ENCODE measurements at places on chromosomes 4 and X.

GRCh38 chr4:158513256-158513655 lies 8.4 kb upstream of the RXFP1 start:
- no peak for DNase-seq

- no peak for DNase-seq
These were observed 20.9 kb upstream of the PLAC1 start for GRCh38 chrX:134679221-134679620.

- peak; percentile 1 for DNase-seq
These were observed 175.8 kb upstream of the TECRL start for GRCh38 chr4:64584981-64585557.

GRCh38 chr4:110924761-110925160 lies 301.9 kb upstream of the PITX2 start:
- no peak for DNase-seq

DNA sequence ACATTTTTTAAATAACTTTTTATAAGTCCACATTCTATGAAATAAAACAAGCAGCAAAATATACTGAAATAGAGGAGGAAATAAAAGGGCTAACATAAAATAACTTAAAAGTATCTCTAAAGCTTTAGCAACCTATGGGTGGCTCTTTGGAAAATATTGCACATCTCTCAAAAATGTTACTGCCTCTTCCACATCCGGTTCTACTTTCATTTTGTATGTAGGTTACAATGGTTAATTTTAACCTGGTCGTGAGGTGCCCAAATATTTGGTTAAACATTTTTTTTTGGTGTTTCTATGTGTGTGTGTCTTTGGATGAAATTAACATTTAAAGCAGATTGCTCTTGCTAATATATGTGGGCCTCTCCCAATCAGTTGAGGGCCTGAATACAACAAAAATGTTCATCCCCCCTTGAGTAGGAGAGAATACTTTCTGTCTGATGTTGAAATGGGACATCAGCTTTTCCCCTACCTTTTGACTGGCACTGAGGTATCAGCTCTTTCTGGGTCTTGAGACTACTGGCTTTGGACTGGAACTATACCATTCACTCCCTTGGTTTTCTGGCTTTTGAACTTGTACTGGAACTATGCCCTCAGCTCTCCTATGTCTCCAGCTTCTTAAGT lies 353.0 kb downstream of the ADAM29 start:
- DNase-seq = no peak

DNA sequence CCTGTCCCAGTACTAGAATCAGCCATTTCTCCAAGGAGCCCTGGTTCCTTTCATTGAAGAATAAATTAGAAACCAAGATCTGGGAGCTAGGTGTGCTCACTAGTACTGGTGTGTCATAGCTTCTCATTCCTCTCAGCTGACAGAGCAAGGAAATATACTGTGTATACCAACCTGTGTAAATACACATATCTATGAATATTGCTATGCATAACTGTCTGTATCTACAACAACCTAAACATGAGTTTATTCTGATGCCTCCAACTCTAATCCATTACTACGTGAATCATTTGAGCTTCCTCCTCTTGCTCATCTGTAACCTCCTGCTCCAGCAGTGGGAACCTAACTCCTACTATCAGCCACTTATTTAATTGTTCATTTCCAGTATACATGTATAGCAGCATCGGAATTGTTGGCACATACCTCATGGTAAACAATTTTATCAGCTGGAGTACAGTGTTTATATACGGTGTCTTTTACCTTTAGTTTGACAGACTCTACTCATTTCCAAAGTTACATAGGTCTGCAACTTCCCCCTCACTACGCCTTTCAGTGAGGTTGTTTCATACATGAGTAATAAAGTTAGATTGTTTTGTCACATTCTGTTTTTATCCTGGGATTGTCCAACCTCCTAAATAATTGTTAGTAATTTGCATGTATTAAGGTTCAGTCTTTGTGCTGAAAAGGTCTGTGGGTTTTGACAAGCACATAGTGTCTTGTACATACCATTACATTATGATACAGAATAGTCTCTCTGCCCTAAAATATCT lies 7.1 kb upstream of the SCRG1 start:
- DNase-seq = no peak

DNA sequence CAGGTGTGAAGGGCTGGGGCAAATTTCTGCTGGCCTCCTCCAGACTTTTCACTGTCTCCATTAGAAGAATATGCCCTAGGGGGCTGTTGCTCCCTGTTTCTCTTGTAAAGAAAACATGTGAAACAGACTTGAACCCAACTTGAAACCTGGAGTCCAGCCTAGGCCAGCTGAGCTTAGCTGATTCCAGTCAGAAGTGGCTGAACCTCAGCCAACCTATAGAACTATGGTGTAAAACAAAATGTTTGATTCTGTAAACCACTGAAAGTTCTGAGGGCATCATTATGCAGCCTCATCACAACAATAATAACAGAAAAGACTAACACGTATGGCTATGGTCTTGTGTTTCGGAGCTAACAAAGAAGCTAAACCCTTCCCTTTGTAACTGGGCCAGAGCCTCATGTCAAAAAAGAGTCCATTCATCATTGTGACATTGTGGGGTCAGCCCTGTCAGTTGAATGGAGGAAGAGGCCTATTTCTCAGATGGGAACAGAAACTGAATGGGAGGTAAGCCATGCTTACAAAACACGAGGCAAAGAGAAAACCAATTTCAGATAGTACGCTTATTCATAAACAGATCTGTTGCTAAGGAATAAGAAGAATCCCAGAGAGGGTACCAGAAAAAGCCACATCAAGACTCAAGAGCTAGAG lies 34.1 kb downstream of the SETD7 start:
- DNase-seq = no peak

- no peak for DNase-seq
These were observed 71.7 kb downstream of the APBB2 start for GRCh38 chr4:41142376-41143310.

- no peak for DNase-seq
These were observed 7.2 kb upstream of the FHIP1A start for GRCh38 chr4:151401739-151402138.

GRCh38 chrX:38379088-38379487 lies 26.7 kb downstream of the OTC start:
- DNase-seq = no peak

GRCh38 chr4:1722551-1723118 lies 1.3 kb downstream of the TACC3 start:
- peak; percentile 33 for DNase-seq

GRCh38 chr4:134885436-134885835 lies 683.8 kb upstream of the PABPC4L start:
- DNase-seq = no peak

GRCh38 chrX:10387011-10387410 lies 230.2 kb downstream of the CLCN4 start:
- DNase-seq = no peak

- DNase-seq = no peak
These were observed 231.9 kb upstream of the HAND2 start for GRCh38 chr4:173761938-173762337.

- no peak for DNase-seq
These were observed 275.0 kb upstream of the CLNK start for GRCh38 chr4:10959586-10959985.

DNA sequence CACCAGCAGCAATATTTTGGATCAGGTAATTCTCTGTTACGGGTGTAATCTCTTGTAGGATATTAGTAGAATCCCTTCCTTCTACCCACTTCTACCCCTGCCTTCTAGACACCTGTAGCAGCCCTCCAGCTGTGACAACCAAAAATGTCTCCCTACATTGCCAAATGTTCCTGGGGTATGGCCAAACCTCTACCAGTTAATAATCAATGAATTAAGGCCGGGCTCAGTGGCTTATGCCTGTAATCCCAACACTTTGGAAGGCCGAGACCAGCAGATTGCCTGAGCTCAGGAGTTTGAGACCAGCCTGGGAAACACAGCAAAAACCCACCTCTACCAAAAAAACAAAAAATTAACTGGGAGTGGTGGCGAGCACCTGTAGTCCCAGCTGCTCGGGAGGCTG lies 9.9 kb downstream of the MAML3 start:
- no peak for DNase-seq

DNA sequence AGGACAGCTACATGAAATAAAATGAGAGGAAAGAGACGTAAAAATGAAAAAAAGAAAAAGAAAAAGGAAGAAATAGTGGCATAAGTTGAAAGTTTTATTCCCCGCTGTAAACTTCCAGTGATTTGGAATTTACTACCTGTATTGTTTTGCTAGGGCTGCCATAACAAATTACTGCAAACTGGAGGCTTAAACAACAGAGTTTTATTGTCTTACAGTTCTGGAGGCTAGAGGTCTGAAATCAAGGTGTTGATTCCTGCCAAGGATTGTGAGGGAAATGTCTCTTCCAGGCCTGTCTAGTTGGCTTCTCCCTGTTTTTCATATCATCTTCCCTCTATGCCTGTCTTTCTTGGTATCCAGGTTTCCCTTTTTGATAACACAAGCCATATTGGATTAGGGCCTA lies 119.4 kb upstream of the PACRGL start:
- no peak for DNase-seq

- no peak for DNase-seq
These were observed 976 bp downstream of the PHKA1 start for GRCh38 chrX:72713130-72713529.

DNA sequence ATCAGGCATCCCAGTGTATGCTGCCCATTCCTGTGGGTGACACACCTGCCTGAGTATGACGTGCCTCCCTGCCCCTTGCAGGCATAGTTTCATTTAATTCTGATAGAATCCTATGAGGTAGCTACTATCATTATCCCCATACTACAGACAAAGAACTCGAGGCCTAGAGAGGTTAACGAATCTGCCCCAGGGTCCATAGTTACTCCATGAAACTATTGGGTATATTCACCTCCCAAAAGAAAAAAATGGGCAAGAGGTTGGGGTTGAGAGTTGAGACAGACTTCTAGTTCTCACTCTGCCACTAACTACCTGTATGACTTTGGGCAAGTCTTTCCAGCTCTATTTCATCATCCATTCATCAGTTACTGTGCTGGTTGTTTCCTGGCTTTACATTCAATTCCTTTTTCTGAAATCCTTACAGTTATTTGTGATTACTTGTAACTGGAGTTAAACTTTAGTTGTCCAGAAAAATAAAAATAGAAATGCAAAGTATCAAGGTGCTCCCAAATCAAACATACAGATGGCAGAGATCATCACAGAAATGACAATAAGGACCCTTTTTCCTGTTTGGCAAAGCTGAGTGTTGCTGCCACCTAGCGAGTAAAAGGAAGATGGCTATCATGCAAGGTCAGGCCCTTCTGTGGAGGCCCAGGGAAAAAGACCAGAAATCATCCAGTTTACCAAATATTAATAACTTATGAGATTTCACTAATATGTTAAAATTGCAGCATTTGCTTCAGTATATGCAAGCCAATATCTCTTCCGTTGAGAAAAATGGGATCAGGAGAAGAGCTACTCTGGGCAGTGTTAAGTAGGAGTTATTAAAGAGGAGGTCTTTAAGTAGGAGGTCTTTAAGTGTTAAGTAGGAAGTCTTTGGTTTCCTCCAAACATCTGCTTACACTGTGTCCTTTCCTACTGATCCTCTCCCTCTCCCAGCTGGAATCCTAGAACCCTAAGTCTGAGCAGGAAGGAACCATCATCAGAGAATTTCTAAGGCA lies 17.1 kb upstream of the MAP7D3 start:
- DNase-seq = peak; percentile 23

GRCh38 chr4:38980903-38981676 lies 51.1 kb downstream of the TMEM156 start:
- no peak for DNase-seq

- no peak for DNase-seq
These were observed 184.7 kb upstream of the HCCS start for GRCh38 chrX:10926404-10926803.

GRCh38 chr4:98689507-98690174 lies 31.2 kb upstream of the TSPAN5 start:
- DNase-seq = no peak

DNA sequence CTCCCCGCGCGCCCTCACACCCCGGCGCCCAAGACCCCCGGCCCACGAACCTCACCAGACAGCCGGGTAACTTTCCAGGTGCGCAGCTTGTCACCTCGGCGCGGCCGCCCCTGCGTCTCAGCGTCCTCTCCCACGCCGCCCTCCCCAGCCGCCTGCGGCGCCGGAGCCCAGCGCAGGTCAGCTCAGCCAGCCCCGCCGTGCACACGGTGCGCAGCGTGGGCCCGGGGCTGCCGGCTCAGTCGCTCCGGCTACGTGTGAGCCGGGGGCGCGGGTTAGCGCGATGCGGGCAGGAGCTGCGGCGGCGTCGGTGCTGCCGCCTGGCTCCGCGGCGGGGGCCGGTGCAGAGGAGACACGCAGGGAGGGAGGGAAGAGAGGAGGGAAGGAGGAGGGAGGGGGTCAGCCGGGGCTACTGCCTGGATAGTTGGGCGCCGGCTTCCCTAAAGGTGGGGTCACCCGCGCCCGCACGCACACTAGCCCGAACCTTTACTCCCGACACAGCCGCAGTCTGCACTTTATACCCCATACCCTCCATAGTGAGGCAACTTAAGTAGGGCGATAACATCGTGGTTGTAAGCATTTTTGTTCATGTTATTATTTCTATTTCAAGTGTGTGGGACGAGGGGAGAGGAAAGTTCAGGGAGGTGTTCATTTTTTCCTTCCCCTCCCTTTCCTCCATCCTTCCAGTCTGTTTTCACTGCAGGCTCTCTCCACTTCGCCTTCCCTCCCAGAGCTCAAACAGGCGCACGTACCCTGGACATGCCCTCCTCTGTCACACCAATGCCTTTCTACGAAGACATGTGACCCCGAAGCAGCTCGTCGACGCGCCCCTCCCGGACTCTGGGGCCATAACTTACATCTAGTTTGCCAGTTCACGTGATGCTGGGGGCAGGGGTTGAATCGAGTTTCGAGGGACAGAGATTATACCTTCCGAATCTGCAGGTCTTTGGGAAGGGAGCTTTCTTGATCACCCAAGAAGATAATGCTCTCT lies at the start of gene PRKG2:
TSS of gene PRKG2 (minus strand) at position 342 of the 988 bp plus-strand sequence. CDS start 10,175 bp downstream, outside the sequence.
- no peak for DNase-seq

DNA sequence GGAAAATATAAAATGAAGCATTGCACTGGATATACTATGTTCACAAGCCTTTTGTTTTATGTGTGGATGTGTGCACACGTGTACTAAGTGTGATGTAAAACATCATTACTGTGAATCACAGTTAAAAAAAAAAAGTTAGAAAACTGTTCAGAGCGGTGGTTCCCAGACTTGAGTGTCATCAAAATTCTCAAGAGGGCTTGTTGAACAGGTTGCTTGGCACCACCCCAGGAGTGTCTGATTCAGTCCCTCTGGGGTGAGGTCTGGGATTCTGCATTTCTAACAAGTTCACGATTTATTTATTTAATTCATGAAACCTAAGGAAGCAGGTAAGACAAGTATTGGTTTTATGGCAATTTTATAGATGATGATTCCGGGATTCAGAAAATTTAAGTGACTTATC lies 1.8 kb downstream of the CENPU start:
- DNase-seq = no peak

DNA sequence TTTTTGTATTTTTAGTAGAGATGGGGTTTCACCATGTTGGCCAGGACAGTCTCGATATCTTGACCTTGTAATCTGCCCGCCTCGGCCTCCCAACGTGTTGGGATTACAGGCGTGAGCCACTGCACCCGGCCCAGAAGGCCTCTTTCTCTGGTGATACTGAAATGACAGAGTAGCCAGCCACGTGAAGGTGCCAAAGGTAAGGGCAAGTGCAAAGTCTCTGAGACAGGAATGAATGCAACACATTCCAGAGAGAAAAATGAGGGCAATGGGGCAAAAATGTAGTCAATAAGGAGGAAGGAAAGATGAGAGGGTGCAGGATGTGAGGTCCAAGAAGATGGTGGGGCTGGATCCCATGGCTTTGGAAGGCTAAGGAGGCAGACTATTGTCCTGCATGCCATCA lies 176.0 kb downstream of the NR3C2 start:
- DNase-seq = no peak

GRCh38 chr4:8276358-8277240 lies 7.0 kb downstream of the HTRA3 start:
- no peak for DNase-seq
